ENCODE measurements at places on chromosomes 4 and X.

- DNase-seq, result no peak
Observed at GRCh38 chrX:132956421-132957210, 1.8 kb downstream of the HS6ST2 start.

- DNase-seq, result no peak
Observed at GRCh38 chrX:15983034-15983433, 128.4 kb upstream of the AP1S2 start.

DNA sequence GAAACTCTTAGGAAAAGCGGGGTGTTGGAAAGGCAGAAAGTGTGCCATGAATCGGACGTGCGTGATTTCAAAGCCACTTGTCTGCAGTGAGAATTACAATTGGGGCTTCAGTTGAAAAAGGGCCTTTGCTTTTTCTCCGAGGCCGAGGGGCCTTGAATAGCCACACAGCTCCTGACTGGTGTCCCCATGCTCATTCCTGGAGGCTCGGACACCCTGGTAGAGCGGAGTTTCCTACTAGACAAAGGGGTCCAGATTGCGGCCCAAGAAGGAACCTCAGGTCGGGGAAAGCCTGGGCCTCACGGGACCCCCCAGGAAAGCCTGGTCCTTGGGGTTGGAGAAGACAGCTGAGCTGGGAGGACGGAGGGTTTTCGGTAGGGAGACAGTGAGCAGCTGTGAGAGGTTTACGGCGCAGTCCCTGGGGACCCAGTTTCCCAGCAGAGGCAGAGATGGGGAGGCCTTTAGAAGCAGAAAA is 3.0 kb upstream of the SHOX start:
- no peak for DNase-seq

DNA sequence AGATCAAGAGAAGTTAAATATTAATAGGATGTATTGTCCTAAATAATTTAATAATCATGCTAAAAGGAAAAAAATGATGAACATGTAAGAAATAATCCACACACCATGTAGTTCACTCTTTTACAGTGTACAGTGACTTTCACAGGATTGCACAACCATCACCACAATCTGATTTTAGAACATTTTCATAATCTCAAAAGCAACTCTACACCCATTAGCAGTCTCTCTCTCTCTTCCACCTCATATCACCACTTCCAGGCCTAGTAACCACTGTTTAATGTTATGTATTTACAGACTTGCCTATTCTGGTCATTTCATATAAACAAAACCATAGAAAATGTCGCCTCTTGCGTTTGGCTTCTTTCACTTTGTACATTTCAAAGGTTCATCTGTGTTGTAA is 153.4 kb downstream of the FSTL5 start:
- no peak for DNase-seq

- no peak for DNase-seq
Observed at GRCh38 chr4:73770917-73771316, 30.5 kb downstream of the CXCL8 start.

- no peak for DNase-seq
Observed at GRCh38 chr4:4480685-4481398, 61.0 kb downstream of the STX18 start.

DNA sequence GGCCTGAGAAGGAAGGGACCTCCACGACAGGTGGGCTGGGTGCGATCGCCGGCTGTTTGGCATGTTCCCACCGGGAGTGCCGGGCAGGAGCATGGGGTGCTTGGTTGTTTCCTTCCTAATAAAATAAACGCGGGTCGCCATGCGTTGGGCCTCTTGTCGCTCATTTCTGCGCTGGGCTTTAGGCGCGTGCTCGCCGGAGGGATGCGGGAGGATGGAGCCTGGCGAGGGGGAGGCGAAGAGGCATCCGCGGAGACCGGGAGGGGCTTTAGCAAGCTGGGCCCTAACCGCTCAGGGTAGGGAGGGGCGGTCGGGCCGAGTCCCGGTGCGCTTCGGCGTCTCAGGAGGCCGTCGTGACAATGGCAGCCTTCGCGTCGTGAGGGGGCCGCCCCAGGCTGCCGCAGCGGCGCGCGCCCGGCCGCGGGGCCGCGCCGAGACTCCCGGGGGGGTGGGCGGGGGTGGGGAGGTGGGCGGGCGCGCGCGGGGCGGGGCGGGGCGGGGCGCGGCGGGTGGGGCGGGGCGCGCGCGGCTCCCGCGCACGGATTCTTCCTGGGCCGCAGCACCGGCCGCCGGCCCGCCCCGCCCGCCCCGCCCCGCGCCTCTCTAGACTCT is 476 bp upstream of the GDI1 start:
- DNase-seq, result peak; percentile 38

DNA sequence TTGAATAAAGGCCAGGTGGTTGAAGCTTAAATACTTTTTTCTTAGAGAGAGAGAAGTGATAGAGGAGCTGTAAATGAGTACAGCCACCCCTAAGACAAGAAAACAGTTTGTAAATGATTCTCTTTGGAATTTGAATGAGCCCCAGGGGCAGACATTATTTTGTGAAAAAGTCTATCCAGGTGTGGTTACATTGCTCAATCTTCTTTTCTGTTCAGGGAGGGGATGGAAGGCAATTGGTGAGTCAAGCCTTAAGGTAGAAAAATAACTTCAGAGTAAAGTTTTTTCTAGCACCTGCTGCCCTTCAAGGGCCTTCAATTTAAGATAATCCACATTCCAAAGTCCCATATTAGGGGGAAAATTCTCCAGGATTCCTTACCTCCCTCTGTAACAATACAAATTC is 646.7 kb downstream of the PDHA2 start:
- DNase-seq, result no peak

DNA sequence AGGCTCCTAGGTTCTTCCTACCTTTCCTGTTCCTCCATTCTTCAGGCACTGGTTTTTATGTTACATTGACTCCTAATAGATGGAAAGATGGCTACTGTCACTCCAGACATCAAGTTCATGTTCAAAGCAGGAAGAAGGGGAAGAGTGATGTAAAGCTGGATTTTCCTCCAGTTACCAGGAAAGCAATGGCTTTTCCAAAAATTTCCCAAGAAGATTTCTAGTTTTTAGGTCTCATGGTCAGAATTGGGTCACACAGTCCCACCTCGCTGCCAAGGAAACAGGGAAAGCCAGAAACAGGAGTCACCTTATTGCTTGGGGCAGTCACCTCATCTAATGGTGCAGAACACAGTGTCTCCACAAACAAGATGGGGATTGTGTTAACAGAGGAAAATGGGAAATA is 21.5 kb downstream of the RXFP1 start:
- no peak for DNase-seq

GRCh38 chr4:139834226-139834662 is 168.6 kb downstream of the MGST2 start:
- no peak for DNase-seq

- DNase-seq, result no peak
Observed at GRCh38 chr4:40648131-40648530, 18.5 kb upstream of the RBM47 start.

DNA sequence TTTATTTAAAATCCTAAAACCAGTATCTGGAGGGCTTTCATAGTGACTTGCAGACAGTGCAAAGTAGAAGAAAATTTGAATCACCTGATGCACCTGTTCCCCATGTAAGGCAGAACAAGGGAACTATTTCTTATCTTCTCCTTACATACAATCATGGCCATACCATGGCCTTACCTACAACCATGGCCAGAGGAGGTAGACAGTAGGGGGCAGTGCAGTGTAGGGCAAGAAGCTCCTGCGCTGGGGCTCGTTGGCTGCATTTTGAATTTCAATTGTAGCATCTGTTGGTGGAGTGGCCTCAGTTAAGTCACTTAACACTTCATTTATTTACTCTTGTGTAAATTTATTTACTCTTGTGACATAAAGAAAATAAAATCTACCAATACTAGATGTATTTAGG is 33.0 kb downstream of the GALNTL6 start:
- DNase-seq, result no peak

- peak; percentile 5 for DNase-seq
Observed at GRCh38 chr4:82721819-82722423, 76.7 kb downstream of the SCD5 start.

DNA sequence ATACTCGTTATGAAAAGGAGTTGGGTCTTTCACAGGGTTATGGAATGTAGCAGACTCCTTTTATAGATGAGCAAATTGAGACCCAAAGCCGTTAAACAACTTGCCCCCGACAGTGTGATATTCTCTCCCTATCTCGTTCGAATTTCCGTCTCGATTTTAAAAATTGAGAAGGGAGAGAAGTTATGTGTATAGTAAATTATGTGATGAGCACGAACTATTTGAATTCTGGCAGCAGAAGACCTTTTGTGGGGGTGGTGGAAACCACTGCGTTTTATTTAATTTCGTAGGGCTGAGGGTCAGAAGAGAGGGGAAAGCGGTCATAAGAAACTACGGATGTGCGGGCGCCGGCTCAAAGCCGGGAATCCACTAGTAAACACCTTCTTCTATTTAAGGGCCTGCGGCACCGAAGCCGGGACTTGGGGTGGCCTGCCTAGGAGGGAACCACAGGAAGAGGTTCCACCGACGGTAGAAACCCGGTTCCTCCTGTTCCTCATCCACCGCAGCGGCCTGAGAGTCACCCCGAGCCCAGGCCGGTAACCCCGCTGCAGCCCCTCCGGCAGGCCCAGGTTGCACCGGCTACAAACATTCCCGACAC is 1.5 kb upstream of the DDX3X start:
- no peak for DNase-seq

- DNase-seq, result peak; percentile 29
Observed at GRCh38 chrX:71514367-71515037, 18.4 kb upstream of the OGT start.

- no peak for DNase-seq
Observed at GRCh38 chr4:31125496-31125895, 405.3 kb downstream of the PCDH7 start.

- no peak for DNase-seq
Observed at GRCh38 chrX:151714362-151714761, 1.5 kb upstream of the FATE1 start.

DNA sequence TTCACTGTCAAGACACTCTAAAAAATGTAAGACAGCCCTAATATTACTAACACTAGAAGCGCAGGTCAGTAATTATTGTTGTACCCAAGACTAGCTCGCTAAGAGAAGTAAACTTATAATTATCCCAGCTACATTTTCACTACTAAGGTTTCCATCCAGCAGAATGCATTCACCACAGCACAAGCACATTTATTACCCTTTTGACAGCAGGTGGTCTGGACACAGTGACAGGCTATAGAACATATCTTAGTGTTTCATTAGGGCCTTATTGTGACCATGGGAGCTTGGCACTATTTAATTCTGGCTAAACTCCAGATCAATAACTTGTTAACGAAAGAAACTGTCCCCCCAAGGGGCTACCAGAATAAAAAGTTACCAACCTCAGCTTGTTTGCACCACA is 237.7 kb downstream of the ENOX2 start:
- DNase-seq, result no peak

GRCh38 chrX:113833096-113834055 is 750.5 kb upstream of the HTR2C start:
- DNase-seq, result no peak

GRCh38 chr4:166134285-166134684 is 261.2 kb downstream of the TLL1 start:
- no peak for DNase-seq

GRCh38 chr4:168565130-168565529 is 68.3 kb downstream of the PALLD start:
- DNase-seq, result no peak

- DNase-seq, result no peak
Observed at GRCh38 chr4:125719987-125720386, 405.2 kb downstream of the FAT4 start.

DNA sequence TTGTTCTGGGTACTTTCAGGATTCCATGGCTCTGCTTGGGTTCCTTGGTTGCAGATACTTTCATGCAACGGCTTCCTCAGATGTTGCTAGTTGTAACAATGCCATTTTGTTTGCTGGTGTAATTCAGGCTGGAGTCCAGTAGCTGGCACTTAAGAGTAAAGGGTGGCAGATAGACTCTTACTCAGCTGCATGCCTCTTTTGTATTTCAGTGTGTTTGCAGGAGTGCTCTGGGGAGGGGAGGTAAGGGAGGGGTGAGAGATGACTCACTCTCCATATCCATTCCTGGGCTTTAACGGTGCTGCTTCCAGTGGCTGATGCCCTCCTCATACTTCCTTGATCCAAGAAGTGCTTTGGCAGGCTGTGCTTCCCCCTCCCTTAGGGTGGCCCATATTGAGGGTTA is 155.2 kb downstream of the ZNF330 start:
- no peak for DNase-seq

DNA sequence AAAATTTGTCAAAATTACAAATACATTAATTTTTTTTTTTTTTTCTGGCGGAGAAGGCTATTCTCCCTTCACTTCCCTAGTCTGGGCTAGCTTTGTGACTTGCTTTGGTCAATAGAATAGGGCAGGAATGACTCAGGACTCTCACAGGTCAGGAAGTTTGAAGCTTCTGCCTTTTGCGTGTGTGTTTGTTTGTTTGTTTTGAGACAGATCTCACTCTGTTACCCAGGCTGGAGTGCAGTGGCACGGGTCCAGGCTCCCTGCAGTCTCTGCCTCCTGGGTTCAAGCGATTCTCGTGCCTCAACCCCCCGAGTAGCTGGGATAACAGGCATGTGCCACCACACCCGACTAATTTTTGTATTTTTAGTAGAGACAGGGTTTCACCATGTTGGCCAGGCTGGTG is 55.9 kb upstream of the USP9X start:
- DNase-seq, result no peak

DNA sequence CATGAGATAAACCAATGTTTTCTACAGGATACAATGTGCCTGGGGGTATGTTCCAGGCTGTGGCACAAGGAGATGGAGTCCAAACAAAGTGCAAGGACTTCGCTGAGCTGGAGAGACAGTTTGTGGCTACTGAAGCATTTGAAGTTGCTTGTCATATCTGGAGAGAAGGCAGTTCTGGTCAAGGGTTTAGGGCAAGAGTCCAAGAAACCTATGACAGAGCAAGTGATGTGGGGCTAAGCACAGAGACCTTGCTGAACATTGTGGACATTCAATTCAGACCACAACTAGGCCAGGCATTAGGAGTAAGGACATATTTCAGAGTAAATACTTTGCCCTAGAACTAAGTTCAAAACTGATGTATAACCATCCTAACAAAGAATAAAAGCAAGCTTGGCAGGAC is 34.8 kb downstream of the MAGED4B start:
- DNase-seq, result no peak

- DNase-seq, result no peak
Observed at GRCh38 chr4:1463927-1464540, 57.8 kb upstream of the NKX1-1 start.

DNA sequence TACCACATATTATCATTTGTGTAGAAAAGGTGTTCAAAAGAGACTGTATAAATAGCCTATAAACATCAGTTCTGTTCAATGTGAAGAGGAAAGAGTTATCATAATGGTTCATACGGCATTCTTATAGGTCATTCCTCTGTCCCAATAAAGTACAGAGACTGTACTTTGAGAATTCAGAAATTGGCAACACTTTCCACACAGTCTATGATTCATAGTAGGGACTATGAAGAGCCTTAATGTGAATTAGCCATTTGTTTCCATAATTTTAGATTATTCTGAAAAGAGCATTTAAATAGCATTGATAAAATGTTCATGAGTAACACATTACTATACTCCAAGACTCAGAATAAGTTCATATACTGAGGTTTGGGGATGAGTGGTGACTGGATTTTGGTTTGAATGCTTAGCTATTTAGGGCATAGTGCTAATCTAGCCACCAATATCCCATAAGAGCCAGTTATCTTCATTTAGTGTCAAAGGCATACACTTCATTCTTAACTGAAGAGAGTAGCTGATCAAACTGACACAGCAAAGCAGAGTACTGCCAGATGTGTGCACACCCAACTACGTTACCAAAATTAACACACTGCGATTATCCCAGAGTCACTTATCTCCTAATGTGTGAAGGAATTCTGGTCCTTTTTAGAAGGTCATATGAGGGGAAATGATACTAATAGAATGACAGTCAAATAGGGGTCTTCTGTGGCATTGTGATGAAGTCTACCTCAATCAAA is 10.2 kb downstream of the ANK2 start:
- no peak for DNase-seq

Data from T-cell (primary cell).